SJSA1 (cell line): ENCODE measurements at places on chromosomes 6 and 20. TPM values are rescaled to one million over a fixed set of nuclear protein-coding genes. Genes with fewer than 3 reads are reported as not detected.

The ARG1 gene
- not detected in 2 replicates for total RNA-seq

DNA sequence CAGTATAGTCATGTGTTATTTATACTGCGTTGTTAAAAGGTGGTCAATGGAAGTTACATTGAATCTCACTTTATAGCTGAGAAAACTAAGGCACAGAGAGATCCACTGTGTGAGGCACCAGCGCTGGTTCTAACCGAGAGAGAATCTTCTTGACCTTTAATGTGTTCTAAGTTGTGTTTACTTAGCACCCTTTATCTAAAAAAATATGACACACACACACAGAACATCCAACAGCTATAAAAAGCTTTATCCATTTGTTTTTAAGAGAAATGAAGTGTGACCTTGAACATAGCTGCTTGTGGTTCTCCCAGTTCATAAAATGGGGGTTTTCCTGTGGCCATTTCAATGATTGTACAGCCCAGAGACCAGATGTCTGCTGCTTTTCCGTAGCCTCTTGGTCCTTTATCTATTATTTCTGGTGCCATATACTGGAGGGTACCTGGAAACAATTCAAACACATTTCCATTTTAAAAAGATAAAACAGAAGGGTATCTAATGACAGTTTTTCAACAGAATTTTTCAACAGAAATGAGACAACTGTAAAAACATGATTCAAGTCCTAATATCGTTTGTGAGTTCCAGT lies 54.8 kb upstream of the MAP7 start:
- DNase-seq: no peak
- peaks cover 47% of the 10 kb centered on the region for H3K4me1 ChIP-seq
- H3K4me3 ChIP-seq: no peak overlapping the region
- no peak overlapping the region for H3K27ac ChIP-seq
- no peaks in the 10 kb centered on the region for H3K27me3 ChIP-seq
- peaks cover 14% of the 10 kb centered on the region for H3K36me3 ChIP-seq

DNA sequence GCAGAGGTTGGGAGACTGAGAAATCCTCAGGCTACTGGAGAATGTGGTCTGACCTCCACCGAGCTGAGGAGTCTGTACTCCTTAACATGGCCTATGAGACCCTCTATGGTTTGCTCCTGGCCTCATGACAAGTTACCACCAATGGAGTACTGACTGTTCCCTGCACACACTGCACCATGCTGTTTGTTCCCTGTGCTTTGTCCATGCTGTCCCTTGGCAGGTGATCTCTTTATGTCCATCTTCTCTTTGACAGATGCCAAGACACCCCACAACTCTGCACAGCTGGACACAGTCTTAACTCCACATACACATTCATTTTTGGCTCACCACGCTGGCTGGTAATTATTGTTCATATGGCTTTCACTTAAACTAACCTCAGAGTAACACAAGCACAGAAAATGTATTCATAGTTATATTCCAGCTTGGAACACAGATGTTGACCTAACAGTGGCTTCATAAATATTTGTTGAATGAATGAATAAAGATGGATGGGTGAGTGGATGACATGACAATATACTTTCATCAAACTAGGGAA lies 258.0 kb downstream of the ATXN1 start:
- no peaks in the 10 kb centered on the region for H3K36me3 ChIP-seq
- DNase-seq: no peak
- H3K4me3 ChIP-seq: no peak overlapping the region
- H3K27me3 ChIP-seq: no peaks in the 10 kb centered on the region
- H3K4me1 ChIP-seq: peaks cover 16% of the 10 kb centered on the region; the same call in 1 of the 2 replicates
- no peak overlapping the region; the same call in 1 of the 2 replicates for H3K27ac ChIP-seq

DNA sequence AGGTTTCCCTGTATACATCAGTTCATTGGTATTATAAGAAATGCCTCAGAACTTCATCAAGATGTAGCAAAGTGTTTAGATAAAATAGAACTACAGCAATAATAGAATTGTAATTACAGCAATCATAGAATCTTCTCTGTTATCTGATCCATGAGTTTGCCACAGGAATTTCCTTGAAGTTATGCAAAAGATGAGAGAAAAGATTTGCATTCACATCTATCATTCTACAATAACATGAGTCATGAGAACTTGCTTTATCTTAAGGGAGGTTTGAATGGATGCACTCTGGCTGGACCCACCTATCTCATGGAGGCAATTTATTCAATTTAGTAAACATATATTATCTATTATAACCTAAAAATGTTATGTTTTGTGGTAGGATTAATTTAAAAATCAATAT lies 329.8 kb upstream of the EPHA7 start:
- H3K36me3 ChIP-seq: no peaks in the 10 kb centered on the region
- no peak overlapping the region for H3K27ac ChIP-seq
- no peak for DNase-seq
- no peak overlapping the region for H3K4me3 ChIP-seq

DNA sequence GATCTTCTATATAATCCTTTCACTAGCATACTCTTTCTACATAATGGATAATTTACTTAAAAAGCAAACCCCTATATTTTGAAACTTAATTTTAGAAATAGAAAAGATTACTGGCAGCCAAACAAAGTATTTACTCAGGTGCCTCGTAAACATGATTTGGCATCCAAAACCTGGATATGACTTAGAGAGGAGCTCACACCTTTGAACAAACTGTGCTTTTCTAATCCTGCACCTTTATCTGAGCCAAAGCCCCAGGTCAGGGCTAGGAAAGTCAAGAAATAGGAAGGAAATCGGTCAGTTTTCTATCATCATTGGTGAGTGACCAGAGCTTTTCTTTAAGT lies 170.9 kb downstream of the PHF3 start:
- H3K4me3 ChIP-seq: no peak overlapping the region
- DNase-seq: no peak
- H3K27ac ChIP-seq: peak overlapping the region; percentile 39; the same call in 1 of the 2 replicates

DNA sequence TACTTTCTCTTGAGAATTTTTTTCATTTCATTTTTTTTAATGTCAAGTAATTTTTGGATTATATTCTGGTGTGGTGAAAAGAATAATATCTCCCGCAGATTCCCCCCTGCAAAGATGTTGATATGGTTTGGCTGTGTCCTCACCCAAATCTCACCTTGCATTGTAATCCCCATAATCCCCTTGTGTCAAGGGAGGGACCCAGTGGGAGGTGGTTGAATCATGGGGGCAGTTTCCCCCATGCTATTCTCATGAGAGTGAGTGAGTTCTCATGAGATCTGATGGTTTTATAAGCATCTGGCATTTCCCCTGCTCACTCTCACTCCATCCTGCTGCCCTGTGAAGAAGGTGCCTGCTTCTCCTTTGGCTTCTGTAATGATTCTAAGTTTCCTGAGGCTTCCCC lies 58.7 kb upstream of the PMEPA1 start:
- peaks cover 18% of the 10 kb centered on the region for H3K4me1 ChIP-seq
- H3K36me3 ChIP-seq: no peaks in the 10 kb centered on the region
- H3K27ac ChIP-seq: no peak overlapping the region
- H3K4me3 ChIP-seq: no peak overlapping the region
- H3K27me3 ChIP-seq: no peaks in the 10 kb centered on the region

The C6orf47 gene
- total RNA-seq: 21.1 and 23.7 TPM in 2 replicates

DNA sequence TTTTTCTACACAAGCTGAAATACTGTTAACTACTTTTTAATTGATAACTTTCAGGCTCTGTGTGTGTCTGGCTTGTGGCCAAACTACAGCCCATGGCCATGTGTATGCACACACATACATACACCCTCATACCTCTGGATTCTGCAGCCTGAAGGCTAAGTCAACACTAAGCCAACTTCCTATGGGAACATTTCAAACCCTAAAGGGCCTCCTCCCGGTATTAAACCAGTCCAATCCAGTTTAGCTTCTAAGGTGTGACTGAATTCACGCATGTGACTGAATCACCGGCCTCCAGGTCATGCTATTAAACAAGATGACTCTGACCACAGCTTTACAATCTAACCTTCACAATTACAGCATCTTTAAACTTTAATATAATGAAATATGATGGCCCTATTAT lies 20.7 kb upstream of the DST start:
- H3K27me3 ChIP-seq: no peaks in the 10 kb centered on the region
- DNase-seq: no peak

The OR2B6 gene
- not detected in 2 replicates for total RNA-seq

GRCh38 chr6:158840465-158840864 lies 21.3 kb upstream of the EZR start:
- no peak for DNase-seq
- H3K4me1 ChIP-seq: 0 out of 2 replicates have a peak, but pooled peaks cover 3% of the 10 kb centered on the region
- H3K27me3 ChIP-seq: no peaks in the 10 kb centered on the region
- H3K27ac ChIP-seq: no peak overlapping the region

DNA sequence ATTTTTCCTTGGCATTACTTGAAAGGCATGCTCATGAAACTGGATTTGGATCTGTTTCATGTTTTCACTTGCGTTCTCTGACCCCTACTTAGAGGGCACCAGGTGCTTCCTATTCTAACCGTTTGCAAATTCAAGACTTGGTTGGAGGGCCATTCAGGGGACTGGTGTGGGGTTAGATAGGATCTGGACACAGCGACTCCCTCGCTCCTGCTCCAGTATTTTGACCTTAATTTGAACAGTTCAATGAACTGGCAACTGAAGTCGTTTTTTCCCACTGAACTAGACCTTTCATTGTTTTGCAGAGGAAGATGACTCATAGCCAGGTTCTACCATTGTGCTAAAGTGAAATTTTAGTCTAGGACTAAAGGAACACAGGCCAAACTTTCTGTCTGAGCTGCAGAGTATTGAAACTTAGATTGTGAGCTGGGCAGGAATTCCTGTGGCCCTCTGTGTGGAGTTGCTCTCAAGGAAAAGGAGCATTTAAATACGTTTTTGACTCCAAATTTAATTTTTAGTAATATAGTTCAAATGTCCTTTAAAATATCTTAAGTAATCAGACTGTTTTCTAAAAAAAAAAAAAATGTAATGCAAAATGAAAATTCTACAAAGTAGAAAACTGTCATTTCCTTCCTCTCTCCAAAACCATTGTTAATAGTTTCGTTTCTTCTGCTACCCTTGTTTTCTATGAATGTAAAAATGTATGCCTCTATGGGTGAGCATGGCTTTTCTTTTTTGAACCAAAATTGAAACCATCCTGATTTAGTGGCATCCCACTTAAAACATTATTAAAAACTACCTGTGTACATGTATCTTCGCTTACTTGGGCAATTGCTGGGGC lies 64.8 kb downstream of the UTRN start:
- H3K36me3 ChIP-seq: no peaks in the 10 kb centered on the region; the same call in 1 of the 2 replicates
- peak; percentile 67 for DNase-seq
- H3K27ac ChIP-seq: peak overlapping the region; percentile 15
- no peak overlapping the region for H3K4me3 ChIP-seq
- H3K4me1 ChIP-seq: peaks cover 35% of the 10 kb centered on the region

DNA sequence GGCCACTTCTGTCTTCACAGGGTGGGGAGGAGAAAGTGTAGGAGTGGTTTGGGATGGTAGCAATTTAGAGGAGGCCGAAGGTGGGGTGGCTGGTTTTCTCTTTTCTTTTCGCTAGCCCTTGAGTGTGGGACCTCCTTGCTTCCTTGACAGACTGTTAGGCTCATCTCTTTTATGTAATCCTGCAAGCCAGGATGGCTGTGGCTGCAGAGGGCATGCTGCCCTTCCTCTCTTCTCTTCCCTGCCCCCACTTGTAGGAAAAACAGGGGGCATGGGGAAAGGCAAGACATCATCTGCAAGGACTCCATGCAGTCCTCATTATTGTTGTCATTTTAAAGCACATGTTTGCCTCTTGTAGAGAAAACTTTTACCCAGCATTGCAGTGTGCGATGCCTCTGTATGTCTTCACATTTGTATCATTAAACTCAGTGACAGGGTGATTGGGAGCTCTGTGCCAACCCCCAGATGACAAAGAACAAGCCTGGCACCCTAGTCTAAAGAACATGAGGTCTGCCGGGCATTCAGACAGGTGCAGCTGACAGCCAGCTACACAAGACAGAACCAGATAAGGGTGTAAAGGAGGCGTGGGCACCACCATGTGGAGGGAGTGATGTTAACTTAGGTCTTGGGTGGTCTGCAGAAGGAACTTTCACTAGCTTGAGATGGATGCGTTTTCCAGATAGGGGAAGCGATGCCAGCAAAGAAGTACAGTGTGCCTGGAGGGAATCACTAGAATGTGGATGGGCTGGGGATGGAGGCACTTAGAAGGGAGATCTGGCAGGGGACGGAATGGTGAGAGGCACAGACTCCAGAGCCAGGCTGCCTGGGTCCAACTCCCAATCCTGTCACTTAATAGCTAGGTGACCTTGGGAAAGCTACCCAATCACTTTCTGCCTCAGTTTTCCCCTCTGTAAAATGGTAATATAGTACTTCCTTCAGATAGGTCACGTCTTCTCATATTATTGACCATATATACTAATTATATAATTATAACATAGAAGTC lies 207.6 kb downstream of the TBC1D7 start:
- DNase-seq: no peak
- no peak overlapping the region for H3K27ac ChIP-seq
- H3K27me3 ChIP-seq: no peaks in the 10 kb centered on the region; the same call in 1 of the 2 replicates
- no peaks in the 10 kb centered on the region for H3K36me3 ChIP-seq
